Ovary (tissue), 10 donors: ENCODE measurements at places on chromosomes 11 and 22. TPM values are rescaled to one million over a fixed set of nuclear protein-coding genes. Genes with fewer than 3 reads are reported as not detected.
A peak's percentile ranks its signal among the peaks of the same experiment; 100 is the strongest.

Gene OR11H1
- not detected for total RNA-seq

- H3K36me3 ChIP-seq = no peaks in the 10 kb centered on the region
- H3K4me1 ChIP-seq = peaks cover 3% of the 10 kb centered on the region
- DNase-seq = peak; percentile 38
- H3K27me3 ChIP-seq = no peaks in the 10 kb centered on the region
These were observed 81.5 kb upstream of the PPARA start for GRCh38 chr22:46068593-46069491.

DNA sequence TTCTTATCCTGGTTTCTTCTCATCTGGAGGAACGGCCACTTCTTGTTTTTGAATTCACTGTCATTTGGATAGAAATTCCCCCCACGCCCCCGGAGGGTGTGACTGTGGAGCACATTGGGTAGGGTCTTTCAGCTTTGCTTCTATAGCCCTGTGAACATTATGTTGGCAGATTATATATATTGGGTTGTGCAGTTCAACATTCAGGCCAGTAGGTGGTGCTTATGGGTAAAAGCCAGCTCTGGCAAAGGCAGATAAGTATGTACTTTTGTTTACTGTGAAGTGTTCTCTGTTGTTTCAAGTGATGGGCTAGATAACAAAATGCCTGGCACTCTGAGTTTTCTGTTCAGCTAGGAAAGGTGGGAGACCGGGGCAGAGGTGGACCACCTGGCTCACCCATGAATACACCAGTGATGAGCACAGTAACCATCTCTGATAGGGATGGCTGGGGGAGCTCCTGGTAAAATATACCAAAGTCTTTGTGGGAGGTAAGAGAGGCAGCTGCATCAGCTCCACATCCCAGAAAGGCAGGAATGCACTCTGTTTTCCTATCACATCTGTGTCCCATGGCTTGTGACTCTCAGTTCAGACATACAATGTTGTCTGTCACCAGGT is 1348.2 kb upstream of the RAG2 start:
- no peaks in the 10 kb centered on the region for H3K4me1 ChIP-seq
- no peak overlapping the region for H3K4me3 ChIP-seq
- H3K27ac ChIP-seq = no peak overlapping the region
- DNase-seq = no peak

DNA sequence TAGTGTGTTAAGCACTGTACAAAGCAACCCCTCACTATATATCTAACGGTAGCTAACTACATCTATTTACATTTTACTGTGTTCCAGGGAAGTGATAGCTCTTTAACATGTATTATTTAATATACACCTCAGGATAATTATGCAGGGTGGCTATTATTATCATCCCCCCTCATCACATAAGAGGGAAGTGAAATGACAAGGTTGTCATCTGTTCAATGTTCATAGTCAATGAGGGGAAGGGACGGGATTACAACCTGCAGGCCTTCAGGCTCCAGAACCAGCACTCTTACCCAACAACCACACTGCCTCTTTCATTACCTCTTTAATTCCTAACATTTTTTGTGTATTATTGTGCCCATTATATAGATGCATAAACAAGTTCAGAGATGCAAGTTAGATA is 238.7 kb upstream of the ANO3 start:
- no peak for DNase-seq
- H3K4me1 ChIP-seq = no peaks in the 10 kb centered on the region
- H3K27ac ChIP-seq = no peak overlapping the region
- H3K4me3 ChIP-seq = no peak overlapping the region
- H3K27me3 ChIP-seq = no peaks in the 10 kb centered on the region
- no peaks in the 10 kb centered on the region for H3K36me3 ChIP-seq

DNA sequence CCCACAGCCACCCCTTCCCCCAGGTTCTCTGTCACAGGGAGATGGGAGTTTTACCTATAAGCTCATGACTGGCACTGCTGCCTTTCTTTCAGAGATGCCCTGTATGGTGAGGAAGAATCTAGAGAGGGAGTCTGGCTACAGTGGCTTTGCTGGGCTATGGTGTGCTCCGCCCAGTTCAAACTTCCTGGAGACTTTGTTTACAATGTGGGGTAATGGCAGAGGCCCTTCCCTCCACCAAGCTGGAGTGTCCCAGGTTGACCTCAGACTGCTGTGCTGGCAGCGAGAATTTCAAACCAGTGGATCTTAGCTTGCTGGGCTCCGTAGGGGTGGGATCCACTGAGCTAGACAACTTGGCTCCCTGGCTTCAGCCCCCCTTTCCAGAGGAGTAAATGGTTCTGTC is 143.5 kb downstream of the MSANTD4 start:
- H3K4me3 ChIP-seq = no peak overlapping the region
- H3K27ac ChIP-seq = no peak overlapping the region
- no peaks in the 10 kb centered on the region for H3K36me3 ChIP-seq
- no peaks in the 10 kb centered on the region for H3K4me1 ChIP-seq

- H3K4me1 ChIP-seq = peaks cover 3% of the 10 kb centered on the region
- no peak for DNase-seq
- no peak overlapping the region for H3K27ac ChIP-seq
- no peaks in the 10 kb centered on the region for H3K36me3 ChIP-seq
- no peak overlapping the region for H3K4me3 ChIP-seq
These were observed 90.4 kb downstream of the RELT start for GRCh38 chr11:73466643-73467042.

GRCh38 chr11:36465449-36466163 is 44.5 kb downstream of the TRAF6 start:
- no peaks in the 10 kb centered on the region for H3K36me3 ChIP-seq
- H3K4me3 ChIP-seq = no peak overlapping the region
- no peak overlapping the region for H3K27ac ChIP-seq
- H3K27me3 ChIP-seq = no peaks in the 10 kb centered on the region

DNA sequence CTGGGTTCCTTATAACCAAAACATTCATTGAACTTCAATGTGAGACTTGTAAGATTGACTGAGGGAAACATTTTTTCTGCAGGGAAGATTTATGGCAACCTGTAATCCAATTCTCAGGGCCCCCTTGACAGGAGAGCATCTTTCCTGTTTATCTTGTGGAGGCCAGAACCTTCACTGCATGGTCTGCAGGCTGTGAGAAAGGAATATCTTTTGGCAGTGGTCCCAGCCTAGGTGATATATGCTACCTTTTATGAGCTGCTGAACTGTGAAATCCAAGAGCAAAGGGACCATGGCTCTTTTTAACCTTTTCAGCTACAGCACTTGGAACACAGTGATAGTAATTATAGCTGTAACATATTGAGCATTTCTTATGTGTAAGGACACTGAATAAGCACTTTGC is 590.2 kb upstream of the B3GAT1 start:
- H3K27me3 ChIP-seq = no peaks in the 10 kb centered on the region
- H3K4me1 ChIP-seq = no peaks in the 10 kb centered on the region
- DNase-seq = no peak
- H3K4me3 ChIP-seq = no peak overlapping the region
- no peaks in the 10 kb centered on the region for H3K36me3 ChIP-seq
